ENCODE measurements at places on chromosomes 1 and 21. TPM values are rescaled to one million over a fixed set of nuclear protein-coding genes. Genes with fewer than 3 reads are reported as not detected.

METTL13 gene
- 23.9 TPM for total RNA-seq

S100A8 gene
- not detected for total RNA-seq

NUF2 gene
- total RNA-seq: 0.22 TPM

TRABD2B gene
- not detected for total RNA-seq

OR2T3 gene
- not detected for total RNA-seq

TEKT2 gene
- total RNA-seq: not detected

SLC35F3 gene
- total RNA-seq: 1.9 TPM

GJA5 gene
- not detected for total RNA-seq

SHE gene
- not detected for total RNA-seq

PLXNA2 gene
- total RNA-seq: 14.9 TPM

PDC gene
- 0.29 TPM for total RNA-seq

CYP4X1 gene
- not detected for total RNA-seq

PDE4B gene
- total RNA-seq: 72.3 TPM

PLK3 gene
- 112 TPM for total RNA-seq

MANEAL gene
- 0.57 TPM for total RNA-seq

TSACC gene
- total RNA-seq: not detected

LRRN2 gene
- not detected for total RNA-seq

Data from placental pericyte (primary cell).